ENCODE measurements at places on chromosomes 13 and 19.
A peak's percentile ranks its signal among the peaks of the same experiment; 100 is the strongest.

- DNase-seq: no peak
Observed at GRCh38 chr19:53780506-53780905, 43.6 kb downstream of the NLRP12 start.

GRCh38 chr13:48492096-48492440 is 40.8 kb downstream of the RCBTB2 start:
- DNase-seq: no peak

DNA sequence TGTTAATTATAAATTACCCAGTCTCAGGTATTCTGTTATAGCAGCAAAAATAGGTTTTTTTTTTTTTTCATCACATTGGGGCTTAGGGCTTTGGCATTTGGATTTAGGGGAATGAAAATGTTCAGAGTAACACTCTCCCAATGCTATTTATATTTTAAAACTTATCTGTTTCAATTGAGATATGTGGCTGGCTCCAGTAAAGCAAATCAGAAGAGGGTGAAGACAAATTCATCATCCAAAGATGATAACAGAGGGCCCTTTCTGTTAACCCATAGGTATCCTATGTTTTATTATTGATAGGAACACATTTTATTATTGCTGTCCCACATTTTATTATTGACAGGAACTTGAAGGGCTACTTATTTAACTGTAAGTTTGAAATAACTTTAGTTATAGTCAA is 20.5 kb upstream of the TNFRSF19 start:
- DNase-seq: no peak

GRCh38 chr19:1233115-1233667 is 4.6 kb downstream of the CBARP start:
- no peak for DNase-seq

DNA sequence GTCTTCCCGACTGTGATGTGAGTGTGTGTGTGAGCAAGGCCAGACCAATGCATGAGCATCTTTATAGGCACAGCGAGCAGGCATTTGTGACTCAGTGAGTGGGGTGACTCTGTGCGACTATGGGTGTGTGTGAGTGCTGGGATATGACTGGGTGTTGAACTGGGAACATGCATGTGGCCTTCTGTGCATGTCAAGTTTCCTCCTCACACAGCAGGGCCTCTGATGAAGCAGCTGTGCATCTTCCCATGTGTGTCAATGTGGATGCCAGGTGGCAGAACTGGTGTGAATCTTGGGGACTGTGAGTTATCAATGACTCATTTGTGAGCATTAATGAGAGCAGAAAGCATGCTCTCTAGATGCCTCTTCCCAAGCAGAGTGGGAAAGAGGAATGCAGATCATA is 12.1 kb upstream of the LGALS14 start:
- no peak for DNase-seq

DNA sequence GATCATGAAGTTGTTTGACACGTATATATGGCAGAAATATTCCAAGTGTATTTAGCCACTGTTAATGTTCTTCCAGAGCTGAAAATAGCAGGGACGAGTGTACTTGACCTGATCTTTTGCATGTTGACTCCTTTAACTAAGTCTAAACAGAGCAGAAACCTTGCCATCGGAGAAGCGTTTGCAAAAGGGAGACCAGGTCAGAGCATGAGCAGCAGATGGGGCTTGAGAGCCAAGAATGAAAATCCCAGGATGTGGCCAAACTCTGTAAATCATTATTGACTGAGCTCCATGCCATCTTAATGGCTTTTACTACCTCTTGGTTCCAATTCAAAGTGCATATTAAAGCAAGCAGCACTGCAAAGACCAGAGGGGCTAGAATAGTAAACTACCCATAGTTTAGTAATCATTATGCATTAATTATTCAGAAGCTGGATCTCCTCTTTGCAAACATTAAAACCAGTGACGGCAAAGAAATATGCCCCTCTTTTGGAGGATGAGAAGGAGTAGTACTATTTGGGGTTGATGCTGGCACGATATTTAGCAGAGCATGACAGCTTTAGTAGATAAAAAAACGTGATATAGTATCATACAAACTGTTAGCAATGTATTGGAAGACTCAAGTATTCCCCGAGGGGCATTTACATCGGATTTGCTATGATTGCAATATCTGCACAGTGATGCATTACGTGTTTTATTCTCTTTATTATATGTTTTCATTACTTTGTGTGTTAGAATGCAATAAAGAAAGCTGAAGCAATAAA is 55.7 kb downstream of the FAM216B start:
- peak; percentile 13 for DNase-seq

DNA sequence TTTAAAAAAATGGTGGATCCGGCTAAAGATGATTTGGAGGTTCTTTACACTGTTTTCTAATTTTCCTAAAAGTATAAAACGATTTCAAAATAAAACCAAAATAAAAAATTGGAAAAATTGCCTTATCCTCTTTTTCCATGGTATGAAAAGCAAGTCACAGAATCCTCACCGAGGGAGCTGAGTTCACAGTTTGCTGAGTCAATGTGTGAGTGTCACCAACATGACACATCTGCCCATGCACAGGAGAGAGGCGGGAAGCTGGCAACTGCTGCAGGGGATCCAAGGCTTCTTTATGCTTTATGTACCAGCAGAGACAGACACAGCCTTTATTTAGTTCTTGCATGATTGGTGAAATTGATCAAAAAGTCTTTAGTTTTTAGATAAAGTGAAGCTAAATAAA is 157.8 kb downstream of the TNFSF13B start:
- peak; percentile 9 for DNase-seq

DNA sequence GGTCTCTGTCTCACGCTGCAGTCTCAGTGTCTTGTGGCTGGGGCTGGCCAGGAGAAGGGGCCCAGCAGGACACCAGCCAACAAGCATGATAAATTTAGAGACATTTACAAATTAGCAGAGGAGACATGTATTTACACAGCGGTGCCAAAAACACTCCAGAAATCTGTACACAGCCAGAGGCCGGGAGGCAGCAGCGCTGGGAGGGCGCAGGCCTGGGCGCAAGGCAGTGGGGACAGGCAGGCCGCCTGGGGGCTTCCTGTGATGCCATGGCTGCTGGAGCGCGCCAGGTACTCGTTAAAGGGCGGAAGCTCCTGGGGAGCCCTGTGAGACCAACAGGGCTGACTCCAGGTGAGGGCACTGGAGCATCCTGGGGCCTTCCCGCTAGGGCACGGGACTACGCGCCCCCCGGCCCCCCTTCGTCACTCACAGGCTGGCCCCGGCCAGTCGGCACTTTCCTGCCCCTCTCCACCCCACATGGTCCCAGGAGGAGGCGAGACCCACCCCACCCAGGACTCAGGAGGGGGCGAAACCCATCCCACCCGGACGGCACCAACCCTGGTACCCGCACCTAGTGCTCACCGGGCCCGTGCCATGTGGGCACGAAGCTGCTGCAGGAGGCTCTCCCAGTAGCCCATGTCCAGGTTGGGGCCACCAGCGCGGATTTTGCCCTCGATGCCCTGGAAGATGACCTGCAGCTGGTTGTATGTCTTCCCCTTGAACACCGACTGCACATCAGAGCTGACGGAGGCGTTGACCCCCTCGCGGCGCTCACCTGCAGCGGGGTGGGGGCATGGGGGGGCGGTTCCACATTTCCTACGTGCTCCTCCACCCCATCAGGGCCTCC is 7.4 kb upstream of the TBXA2R start:
- no peak for DNase-seq

DNA sequence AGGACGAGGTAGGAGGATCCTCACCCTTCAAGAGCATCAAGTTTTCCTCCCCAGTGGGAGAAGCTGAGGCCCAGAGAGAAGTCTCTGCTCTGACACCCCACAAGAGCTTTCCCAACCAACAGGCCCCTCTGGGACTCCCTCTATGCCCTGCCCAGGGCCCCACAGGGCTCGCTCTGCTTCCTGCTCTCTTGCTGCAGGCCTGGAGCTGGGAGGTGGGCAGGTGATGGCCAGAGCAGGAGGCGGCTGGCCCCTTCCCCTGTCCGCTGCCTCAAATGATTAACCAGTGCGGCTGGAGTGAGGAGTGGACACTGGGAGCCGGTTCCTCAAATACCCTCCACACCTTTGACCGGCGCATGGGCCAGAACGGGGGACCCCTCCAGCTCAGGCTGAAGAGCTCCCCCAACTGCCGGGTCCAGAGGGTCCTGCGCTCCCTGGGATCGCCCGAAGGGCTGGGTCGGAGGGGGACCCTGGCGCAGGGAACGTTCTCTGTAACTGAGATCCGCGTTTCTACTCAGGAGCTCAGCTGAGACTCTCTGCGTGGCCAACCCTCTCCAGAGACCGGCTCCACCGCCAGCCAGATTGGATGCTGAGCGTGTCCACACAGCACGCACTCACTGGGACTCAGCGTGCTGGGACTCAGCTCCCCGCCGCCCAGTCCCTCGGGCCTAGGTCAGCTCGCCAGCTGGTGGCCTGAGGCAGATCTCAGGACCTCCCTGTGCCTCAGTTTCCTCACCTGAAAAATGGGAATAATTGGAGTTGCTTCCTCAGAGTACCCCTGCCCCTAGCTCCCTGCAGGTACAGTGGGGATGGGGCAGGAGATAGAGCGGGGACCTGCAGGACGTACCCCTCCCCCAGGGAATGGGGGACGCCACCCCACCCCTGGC is 6.7 kb upstream of the ONECUT3 start:
- DNase-seq: peak; percentile 68

DNA sequence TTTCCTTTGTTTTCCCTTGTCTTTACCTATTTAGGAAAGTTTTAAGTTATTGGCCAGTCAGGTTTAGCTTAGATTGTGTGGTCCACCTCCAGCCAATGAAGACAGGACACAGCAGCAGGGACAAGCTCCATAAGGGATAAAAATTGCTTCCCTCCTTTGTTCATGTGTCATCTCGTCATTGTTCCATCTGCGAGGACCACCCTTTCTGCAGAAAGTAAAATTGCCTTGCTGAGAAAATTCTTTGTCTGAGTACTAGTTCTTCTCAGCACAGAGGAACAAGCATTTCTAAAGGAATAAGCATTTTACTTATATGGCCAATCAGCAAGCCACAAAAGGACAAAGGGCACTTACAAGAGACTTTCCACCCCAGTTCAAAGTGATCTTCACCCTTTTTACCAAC is 11.4 kb downstream of the ZNF560 start:
- DNase-seq: no peak

GRCh38 chr19:29715701-29716581 is 880 bp upstream of the C19orf12 start:
- DNase-seq: no peak

GRCh38 chr19:40191836-40192646 is 815 bp downstream of the MAP3K10 start:
- no peak for DNase-seq

DNA sequence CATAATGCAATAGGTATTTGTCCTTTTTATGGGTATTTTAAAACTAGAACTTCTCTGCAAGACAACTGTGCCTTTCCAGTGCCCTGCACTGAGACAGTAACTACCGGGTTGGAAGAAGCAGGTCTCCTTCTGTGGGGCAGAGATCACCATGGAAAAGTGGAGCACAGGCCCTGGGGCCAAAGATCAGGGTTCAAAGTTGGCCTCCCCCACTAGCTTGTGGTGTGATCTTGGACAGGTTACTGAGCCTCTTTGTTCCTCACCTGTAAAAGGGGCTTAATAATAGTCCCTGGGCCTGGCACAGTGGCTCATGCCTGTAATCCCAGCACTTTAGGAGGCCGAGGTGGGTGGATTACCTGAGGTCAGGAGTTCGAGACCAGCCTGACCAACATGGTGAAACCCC is 68.3 kb downstream of the CEBPG start:
- no peak for DNase-seq

GRCh38 chr19:56360841-56361240 is 32.5 kb downstream of the ZNF582 start:
- DNase-seq: no peak

DNA sequence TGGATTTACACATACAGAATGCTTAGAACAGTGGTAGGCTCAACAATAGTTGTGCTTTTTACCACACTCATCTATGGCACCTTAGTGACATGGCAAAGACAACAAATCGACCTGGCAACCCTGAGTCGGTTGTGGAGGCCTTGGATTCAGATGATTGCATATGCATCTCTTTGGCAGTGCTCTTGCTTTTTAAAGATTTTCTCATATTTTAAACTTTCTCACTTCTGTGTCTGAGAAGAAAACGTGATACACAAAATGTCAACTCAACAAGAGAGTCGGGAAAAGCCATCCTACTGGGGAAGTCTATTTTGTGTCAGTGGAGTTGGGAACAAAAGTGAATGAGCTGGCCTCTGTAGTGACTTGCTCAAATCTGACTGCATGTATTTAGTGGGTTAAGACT is 85.8 kb downstream of the ATP8A2 start:
- DNase-seq: no peak

GRCh38 chr19:824885-825284 is 2.8 kb upstream of the AZU1 start:
- DNase-seq: no peak

GRCh38 chr19:36837176-36837905 is 846 bp downstream of the ZNF790 start:
- no peak for DNase-seq

- DNase-seq: no peak
Observed at GRCh38 chr13:44158881-44159632, 214.6 kb upstream of the SERP2 start.

DNA sequence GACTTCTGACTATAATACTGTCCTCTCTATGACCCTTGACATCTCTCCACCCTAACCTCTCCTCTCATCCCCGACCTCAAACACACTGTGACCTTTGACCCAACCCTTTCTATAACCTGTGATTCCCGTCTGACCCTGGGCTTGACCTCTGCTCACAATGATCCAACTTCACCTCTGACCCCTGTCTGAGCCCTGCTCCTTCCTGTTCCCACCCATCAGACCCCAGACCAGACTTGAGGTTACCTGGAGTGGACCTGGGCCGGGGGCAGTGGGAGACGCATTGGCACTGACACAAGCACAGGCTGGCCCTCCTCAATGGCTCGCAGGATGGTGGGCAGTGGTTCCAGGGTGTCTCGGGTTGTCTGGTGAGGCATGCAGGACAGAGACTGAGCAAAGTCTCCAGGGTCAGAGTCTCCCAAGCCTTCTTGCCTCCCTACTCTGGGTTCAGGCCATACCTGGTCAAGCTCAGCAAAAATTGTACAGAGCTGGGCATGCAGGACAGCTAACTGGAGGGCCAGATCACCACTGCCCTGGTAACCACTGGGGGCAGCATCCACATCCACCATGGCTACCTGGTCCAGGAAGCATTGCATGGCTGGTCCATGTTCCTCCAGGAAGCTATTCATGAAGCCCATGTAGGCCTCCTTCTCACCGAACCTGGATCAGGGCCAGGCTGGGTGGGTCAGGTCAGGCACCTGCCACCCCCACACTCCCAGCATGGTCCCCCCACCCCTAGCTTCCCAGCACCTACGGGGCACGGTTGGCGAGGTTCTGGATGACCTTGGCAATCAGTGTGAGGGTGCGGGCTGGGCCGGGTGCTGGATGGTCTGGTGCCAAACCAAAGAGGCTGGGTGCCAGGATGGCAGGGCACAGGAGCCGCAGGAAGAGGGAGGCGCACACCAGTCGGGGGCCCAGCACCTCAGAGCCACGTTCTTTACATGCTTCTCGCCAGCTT is 4.4 kb upstream of the WIZ start:
- no peak for DNase-seq

DNA sequence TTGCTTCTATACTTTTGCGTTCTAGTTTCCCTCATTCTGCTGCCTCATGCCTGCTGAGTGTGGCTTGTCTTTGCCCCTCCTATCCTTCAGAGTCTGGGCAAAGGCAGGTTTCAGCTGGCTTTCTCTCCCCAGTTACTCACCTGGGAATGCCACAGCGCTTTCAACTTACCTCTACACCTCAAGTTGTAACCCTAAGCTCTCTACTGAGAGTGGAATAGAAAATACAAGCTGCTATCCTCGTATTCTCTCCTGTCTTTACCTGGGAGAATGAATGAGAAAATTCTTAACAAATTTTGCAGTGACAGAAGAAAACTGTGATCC is 316.3 kb upstream of the KLF12 start:
- DNase-seq: no peak

- no peak for DNase-seq
Observed at GRCh38 chr19:16111909-16112752, 442 bp downstream of the RAB8A start.
